ENCODE measurements at places on chromosomes 16 and 17.

DNA sequence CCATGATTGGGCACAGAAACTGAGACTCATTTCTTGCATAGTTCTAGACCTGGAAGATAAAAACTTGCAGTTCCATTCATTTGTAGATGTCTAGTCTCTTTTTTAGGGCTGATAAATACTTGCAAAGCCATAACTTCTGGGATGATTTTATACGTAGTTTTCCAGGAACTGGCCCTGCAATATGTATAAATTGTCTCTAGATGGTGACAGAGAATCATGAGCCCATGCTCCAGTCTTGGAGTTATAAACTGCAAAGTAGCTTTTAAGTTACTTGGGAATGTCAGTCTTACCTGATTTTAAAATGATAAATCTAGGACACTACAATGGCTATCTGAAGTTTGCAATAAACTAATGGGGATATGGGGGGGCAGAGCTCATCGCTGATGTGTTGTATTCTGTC is 3.0 kb upstream of the ADAMTS18 start:
- no peak for DNase-seq

DNA sequence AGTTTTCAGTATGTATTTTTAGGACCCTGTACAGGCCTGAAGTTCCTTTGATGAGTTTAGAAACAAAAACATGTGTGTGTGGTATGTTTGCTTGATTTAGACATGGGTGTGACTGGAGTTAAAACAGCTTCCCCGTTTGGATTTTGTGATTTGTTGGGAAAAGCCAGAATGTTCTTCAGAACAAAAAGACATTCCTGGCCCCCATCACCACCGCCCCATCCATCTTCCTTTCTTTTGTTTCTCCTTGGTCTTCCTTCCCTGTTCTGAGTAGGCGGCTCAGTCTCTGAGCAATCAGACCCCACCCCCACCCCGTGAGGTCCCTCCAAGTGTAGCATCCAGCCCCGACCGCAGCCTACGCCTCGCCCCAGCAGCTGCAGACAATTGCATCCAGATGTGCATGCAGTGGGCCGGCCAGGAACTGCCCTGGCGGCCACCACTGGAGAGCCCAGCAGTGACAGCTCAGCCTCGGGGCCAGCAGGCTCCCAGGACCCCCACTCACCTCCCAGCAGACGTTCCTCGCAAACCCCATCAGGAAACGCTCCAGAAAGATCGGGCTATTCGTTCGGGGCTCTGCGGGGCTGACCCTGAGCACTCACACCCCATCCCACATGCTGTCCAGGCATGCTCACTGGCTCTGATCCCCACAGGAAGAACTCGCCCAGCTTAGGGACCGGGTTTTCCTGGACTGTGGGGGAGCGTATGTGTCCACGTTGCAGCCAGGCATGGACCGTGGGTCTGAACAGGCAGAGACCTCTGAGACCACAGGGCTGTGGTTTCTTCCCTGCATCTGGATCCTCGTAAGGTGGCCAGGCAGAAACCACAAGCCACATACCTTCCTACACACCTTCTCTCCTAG is 99.8 kb upstream of the CDH5 start:
- DNase-seq, result no peak

- no peak for DNase-seq
These were observed 136.1 kb downstream of the SPACA3 start for GRCh38 chr17:33127706-33128105.

GRCh38 chr17:37174205-37174604 is 201.6 kb upstream of the C17orf78 start:
- no peak for DNase-seq

GRCh38 chr16:24986512-24987303 is 28.5 kb downstream of the ARHGAP17 start:
- no peak for DNase-seq

Measured in stimulated activated CD4-positive, alpha-beta T cell treated with anti-CD3 and anti-CD28 coated beads, Interleukin-1b, Interleukin-23, amount 100 ng/mL, for 1 hour (primary cell).